Left kidney (tissue), 8 donors: ENCODE measurements at places on chromosomes 2 and 18. TPM values are rescaled to one million over a fixed set of nuclear protein-coding genes. Genes with fewer than 3 reads are reported as not detected.

Gene POTEE
- 0.15 TPM for polyA plus RNA-seq

Gene POTEI
- 0.08 TPM for polyA plus RNA-seq

DNA sequence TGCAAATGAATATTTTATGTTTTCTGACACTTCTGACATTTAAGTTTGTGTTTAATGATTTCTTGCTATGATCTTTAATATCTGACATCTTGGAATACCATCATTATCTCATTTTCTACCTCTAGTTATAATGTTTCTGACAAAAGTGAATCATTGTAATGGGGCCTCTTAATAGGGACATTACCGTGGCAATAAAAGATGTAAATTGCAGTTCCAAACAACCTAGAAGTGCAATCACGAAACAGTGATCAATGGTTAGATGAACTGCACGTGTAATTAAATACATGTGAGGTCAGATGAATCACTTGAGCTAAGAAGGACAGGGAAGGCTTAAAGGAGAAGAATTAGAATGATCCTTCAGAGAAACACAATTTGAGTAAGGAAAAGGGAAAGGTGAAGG is 1078.3 kb downstream of the DPP10 start:
- DNase-seq, result no peak

- no peak for DNase-seq
Observed at GRCh38 chr18:50709193-50709592, 110.6 kb downstream of the MRO start.

- DNase-seq, result no peak
Observed at GRCh38 chr18:63302636-63303405, 16.7 kb downstream of the BCL2 start.

- DNase-seq, result no peak
Observed at GRCh38 chr2:48016225-48017019, 110.1 kb upstream of the FBXO11 start.

- no peak for DNase-seq
Observed at GRCh38 chr18:77105028-77105427, 27.6 kb downstream of the MBP start.

DNA sequence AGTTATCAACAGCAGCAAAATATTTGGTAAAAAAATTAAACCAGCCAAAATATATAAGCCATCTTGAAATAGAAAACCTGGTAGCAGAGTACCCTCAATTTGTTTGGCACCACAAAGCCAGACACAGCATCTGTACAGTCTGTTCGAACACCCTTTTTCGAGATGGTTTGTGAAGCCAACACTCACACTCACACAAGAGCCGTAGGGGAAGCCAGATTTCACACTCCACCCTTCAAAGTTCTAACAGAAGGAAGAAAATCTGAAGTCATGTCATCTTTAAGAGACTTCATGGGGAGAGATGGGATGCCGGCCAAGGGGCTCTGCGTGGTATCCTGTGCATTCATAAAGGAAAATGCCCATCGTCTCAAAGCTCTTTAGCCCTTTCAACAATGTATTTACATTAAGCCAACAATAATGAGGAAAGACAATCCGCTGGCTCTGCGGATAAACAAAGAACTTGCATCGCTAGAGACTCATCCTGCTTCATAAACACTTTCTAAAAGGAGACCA is 451.5 kb upstream of the CHST9 start:
- DNase-seq, result no peak

GRCh38 chr18:9552616-9553015 is 61.7 kb downstream of the PPP4R1 start:
- no peak for DNase-seq

- DNase-seq, result peak; percentile 27
Observed at GRCh38 chr2:24454294-24454693, 36.8 kb upstream of the NCOA1 start.

DNA sequence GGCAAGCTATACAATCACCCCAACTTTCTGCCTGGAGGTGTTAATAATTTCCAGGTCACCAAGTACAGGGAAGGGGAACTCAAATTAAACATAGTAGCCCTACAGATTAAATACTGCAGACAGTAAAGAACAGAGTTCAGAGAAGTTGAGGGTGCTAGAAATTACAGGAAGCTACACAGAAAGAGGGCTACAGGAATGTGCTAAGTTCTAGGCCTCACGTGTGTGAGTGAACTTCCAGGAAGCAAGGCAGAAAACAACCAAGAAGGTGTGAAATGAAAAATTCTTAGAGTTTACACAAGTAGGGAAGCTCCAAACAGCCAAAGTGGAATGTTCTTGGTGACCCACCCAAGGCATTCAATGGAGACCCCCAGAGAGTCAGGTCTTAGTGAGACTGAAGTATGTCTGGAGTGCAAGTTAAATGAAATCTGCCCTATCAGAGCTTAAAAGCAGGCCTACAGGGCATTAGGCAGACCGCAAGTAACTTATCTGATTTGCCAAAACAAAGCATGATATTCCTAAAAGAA is 58.1 kb upstream of the RNU4ATAC start:
- DNase-seq, result no peak

- no peak for DNase-seq
Observed at GRCh38 chr18:23718731-23719130, 29.5 kb downstream of the LAMA3 start.
